Brain microvascular endothelial cell (primary cell): ENCODE measurements at places on chromosomes 3 and 15.

DNA sequence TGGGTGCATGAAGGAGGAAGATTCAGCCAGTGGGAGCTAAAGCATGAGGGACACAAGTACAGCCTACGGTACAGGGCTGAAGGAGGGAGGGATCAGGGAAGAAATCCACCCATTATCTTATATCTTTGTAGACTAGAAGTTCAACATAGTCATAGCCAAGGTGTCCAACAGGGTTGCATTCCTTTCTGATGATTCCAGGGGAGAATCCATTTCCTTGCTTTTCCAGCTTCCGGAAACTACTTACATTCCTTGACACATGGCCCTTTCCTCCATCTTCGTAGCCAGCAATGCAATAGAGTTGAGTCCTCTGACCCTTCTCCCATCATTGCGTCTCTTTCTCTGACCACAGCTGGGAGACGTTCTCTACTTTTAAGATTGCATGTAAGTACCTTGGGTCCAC lies 471.0 kb upstream of the SEMA6D start:
- no peak for DNase-seq

- peak; percentile 38 for DNase-seq
Measured at GRCh38 chr3:12175844-12176453, 17.2 kb upstream of the TIMP4 start.

DNA sequence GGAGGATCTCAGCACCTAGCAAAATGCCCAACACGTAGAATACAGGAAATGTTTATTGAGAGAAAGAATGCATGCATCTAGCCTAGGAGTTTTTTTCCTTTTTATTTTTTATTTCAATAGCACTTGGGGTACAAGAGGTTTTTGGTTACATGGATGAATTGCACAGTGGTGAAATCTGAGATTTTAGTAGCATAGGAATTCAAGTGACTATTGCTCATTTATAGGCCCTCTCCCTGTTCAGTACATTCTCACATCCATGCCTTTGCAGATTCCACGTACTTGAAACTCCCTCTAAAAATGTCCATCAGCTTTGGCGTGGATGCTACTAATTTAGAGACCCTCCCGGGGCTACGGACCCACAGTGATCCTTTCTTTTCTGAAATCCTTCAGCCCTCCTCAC lies 61.7 kb upstream of the PIAS1 start:
- DNase-seq = no peak

DNA sequence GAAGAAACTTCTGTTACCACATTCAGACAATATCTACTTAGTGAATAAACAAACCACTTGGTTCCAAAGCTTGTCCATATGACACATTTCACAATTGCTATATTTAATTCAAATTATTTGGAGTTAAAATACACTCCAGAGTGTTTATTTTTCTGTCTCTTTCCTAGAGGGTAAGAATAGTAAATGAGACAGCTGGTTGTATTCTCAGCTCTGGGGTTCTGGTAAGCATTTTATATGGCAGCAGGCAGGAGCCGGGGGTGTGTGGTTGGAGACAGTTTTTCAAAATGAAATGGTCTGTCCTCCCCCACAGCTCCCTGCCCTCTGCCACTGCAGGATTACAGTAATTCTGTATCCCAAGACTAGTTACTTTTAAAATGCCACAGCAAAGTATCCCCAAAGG lies 10.9 kb upstream of the SEC61A1 start:
- no peak for DNase-seq

DNA sequence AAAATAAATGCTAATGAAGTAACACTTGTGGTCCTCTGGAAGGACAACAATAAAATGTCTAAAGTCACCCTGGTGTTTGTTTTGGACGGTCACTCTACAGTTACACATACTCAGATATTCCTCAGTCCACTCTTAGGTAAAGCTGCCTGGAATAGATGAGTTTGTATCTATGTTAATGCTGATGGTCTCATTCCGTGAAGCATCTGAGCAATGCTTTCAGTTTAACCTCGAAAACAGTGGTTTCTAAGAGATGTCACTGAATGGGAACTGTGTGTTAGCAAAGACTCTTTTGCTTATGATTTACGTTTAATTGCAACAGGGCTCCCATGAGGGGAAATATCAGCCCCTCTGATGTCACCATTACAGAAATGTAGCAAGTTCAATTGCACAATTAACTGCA lies 49.1 kb downstream of the FBN1 start:
- no peak for DNase-seq

DNA sequence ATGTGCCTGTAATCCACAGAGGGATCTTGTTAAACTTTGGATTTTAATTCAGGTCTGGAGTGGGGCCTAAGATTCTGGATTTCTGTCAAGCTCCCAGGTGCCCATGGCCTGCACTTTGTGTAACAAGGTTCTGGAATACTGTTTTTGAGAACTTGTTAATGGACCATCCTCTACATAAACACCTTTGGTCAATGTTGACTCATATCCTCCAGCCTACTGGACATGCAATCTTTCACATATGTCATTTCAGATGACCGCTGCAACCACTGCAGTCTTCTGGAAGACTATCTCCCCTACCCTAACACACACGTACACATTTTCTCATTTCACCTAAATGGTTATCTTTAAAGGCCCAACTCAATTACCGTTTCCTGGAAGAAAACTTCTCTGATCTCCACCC lies 302.1 kb upstream of the TPRG1 start:
- DNase-seq = no peak
